ENCODE measurements at places on chromosomes 7 and 10. TPM values are rescaled to one million over a fixed set of nuclear protein-coding genes. Genes with fewer than 3 reads are reported as not detected.

The SFXN2 gene
- 18.3 TPM for total RNA-seq

The FZD1 gene
- 57.9 TPM for total RNA-seq

The LIPF gene
- total RNA-seq = not detected

The HDAC9 gene
- total RNA-seq = 64.1 TPM

The IFIT1B gene
- not detected for total RNA-seq

The TFR2 gene
- total RNA-seq = 0.35 TPM

The TMEM139 gene
- 3.2 TPM for total RNA-seq

The CHAT gene
- total RNA-seq = not detected

The LBX1 gene
- not detected for total RNA-seq

The SUGCT gene
- 3.3 TPM for total RNA-seq

The PIK3CG gene
- total RNA-seq = 8.5 TPM

The SFTPD gene
- total RNA-seq = not detected

The SLC39A12 gene
- total RNA-seq = 0.14 TPM

The PCDH15 gene
- 0.49 TPM for total RNA-seq

The AGR2 gene
- 25.2 TPM for total RNA-seq

The SPDYE3 gene
- total RNA-seq = not detected
